Effector memory CD4-positive, alpha-beta T cell (primary cell): ENCODE measurements at places on chromosomes 7 and 10.

GRCh38 chr7:113394856-113395255, 276.5 kb upstream of the SMIM30 start:
- no peak for DNase-seq

- no peak for DNase-seq
Observed at GRCh38 chr7:134940729-134941128, 45.6 kb upstream of the AGBL3 start.

DNA sequence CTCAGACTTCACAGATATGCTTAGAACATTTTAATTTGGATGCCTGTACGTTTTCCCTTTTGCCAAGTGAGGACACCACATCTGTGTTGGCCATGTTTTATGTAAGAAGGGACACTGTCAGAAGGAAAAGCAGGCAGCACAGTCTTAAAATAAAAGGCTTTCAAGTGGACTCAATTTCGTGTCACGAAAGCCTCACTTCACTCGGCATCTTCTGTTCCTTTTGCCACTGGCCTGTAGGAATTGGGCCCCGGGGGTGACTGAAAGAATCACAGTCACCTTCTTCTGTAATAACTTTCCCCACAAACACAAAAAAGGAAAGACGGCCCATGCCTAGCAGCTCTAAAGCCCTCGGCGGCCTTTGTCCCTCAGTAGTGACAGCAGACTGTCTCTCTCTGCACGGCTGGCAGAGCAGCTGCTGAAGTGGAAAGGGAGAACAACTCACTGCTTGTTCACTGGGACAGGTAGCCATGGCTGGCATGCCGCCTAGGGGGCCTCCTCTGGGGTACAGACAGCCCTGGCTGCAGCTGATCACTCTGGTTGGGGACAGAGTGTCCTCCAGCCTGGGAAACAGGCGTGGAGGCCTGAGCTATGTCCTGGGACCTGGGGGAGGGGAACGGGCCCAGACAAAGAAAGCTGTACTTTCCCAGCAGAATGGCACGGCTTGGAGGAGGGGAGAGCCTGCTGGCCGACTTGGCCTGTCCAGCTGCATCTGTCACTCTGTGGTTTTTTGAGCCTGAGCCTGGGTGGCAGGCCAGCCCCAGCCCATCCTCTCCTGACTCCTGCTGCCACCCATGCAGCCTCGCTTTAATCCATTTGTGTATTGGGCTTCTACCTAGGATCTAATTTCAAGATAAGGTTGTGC, 4.4 kb downstream of the RASSF4 start:
- no peak for DNase-seq

DNA sequence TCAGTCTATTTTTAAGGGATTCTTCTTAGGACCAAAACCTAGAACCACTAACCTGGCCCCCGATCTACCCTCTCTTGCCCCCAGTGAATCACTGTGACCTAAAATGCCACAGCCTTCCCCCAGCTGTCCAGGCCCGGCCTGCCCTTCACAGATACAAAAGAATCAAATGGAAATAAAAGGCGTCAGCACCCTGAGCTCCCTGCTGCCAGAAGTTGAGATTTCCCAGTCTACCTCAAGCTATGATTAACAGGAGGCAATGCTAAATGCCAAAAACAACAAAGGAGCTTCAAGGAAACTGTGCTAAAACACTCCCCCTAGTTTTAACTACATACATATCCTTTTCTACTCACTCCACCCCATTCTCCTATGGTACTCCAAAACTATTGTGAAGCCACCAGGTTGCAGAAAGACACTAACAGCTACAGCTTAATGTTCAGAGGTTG, 67.8 kb downstream of the GSAP start:
- DNase-seq = no peak

GRCh38 chr7:92835261-92835850, 1.0 kb downstream of the CDK6 start:
- DNase-seq = peak; percentile 20
